ENCODE measurements at places on chromosomes 4 and X. TPM values are rescaled to one million over a fixed set of nuclear protein-coding genes. Genes with fewer than 3 reads are reported as not detected.

Gene PARM1
- 41.1 TPM for total RNA-seq

Gene KIT
- total RNA-seq: 23.2 TPM

Gene TENM3
- 30.6 TPM for total RNA-seq

Gene ANXA10
- not detected for total RNA-seq

Gene LRAT
- not detected for total RNA-seq

Gene SLC26A1
- 0.44 TPM for total RNA-seq

Gene EVC2
- 17.7 TPM for total RNA-seq

Gene FABP2
- not detected for total RNA-seq

Gene AFM
- total RNA-seq: not detected
